Activated CD4-positive, alpha-beta T cell treated with anti-CD3 and anti-CD28 coated beads for 1 hour (primary cell): ENCODE measurements at places on chromosomes 7 and 10.

DNA sequence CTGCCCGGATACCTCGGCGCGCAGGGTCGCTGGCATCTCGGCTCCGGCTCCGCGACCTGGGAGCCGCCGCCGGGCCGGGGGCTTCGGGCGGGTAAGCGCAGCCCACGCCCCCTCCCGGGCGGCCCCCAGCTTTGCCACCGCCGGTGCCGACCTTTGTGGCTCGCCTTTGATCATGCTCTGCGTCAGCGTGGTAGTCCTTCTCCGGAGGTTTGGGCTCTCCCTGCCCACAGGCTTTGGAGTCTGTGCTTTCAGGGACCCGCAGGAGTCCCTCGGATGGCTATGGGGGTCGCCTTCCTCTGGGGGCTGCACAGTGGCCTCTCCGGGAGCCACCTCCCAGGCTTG, 7.3 kb downstream of the ATP6V1F start:
- DNase-seq: no peak

- DNase-seq: no peak
These were observed 106.3 kb downstream of the ATXN7L1 start for GRCh38 chr7:105769901-105770628.

DNA sequence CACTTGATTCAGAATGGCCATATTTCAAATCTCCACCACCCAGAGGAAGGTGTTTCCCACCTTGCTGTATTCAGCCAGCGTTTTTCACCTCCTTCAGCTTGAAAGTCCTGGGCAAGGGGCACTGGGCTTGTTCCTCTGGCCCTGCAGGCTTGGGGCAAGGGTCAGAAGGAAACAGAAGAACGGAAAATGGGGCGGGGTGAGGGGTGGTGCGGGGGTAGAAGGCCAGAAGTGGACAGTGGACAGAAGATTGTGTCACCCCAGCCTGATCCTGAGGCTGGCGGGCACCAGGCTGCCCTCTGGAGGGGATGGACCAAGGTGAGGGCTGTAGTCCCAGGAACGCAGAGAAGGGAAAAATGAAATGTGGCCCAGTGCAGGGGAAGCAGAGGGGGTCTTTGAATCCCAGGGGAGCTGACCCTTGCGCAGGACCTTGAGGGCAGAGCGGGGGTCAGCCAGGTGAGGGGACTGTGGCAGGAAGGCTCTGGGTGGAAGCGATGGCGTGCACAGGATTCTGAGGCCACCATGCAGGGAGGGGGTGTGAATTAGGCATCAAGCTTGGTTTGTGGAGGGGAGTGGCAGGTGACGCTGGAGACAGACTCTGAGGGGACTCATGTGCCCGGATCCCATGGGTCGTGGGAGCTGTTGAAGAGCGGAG, 23.0 kb downstream of the TMEM120A start:
- no peak for DNase-seq

DNA sequence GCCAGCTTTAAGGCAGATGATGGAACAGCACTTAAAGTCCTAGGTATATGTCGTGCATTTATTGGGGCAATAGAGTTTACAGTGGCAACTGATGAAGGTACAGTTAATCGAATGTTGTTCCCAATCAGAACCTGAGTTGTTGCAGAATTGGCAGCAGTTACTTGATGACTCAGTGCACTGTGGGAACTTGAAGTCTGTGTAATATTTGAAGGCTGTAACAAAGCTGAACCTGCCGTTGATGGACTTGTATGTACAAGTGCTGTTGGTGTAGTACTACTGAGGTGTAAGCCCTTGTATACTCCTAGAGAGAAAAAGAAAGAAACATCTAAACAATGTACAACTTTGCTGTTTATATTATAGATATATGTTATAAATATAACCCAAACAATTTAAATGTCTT, 75.3 kb downstream of the EPC1 start:
- DNase-seq: no peak

GRCh38 chr10:108582387-108582786, 1340.9 kb downstream of the XPNPEP1 start:
- no peak for DNase-seq

GRCh38 chr10:59907918-59908807, 1.8 kb upstream of the CCDC6 start:
- no peak for DNase-seq

- no peak for DNase-seq
These were observed 1.3 kb downstream of the SPRN start for GRCh38 chr10:133422807-133423771.

DNA sequence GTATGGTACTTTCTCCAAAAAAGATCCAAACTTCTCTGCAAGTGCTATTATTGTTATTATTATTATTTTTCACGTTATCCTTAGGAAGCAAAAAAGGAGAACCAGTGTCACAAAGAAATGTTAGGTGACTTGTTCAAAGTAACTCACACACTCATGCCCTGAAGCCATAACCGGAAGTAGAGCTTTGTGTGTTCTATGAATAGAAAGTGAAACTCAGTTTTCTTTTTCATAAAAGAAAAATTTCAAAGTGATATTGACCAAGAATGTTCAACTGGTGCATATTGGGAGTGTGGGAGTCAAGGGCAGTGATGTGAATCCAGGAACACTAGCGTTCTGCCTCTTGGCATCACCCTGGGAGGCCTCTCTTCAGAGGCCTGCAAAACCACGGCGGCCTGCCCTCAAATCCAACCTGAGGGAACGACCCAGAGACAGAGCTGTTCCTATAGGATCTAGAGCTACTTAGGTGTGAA, 106.1 kb downstream of the PRKCQ start:
- no peak for DNase-seq

DNA sequence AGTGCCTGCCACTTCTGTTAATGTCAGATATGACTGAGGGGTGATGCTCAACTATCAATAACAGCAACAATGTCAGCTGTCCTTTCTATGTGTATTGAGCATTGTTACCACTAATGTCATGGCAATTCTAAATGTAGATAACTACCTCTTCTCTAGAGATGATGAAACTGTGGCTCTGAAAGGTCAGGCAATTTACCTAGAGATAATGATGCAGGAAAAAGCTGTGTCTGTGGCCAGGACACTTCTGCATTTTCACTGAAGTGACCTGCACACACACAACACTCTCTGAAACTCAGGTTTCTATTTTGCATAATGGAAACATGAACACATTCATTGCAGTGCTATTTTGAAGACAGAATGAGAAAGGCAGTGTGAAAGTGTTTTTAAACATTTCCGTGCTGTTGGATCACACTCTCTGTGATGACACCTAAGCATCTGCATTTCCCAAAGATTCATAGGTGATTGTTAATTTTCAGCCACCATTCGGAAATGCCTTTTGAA, 148.2 kb downstream of the KCND2 start:
- no peak for DNase-seq

DNA sequence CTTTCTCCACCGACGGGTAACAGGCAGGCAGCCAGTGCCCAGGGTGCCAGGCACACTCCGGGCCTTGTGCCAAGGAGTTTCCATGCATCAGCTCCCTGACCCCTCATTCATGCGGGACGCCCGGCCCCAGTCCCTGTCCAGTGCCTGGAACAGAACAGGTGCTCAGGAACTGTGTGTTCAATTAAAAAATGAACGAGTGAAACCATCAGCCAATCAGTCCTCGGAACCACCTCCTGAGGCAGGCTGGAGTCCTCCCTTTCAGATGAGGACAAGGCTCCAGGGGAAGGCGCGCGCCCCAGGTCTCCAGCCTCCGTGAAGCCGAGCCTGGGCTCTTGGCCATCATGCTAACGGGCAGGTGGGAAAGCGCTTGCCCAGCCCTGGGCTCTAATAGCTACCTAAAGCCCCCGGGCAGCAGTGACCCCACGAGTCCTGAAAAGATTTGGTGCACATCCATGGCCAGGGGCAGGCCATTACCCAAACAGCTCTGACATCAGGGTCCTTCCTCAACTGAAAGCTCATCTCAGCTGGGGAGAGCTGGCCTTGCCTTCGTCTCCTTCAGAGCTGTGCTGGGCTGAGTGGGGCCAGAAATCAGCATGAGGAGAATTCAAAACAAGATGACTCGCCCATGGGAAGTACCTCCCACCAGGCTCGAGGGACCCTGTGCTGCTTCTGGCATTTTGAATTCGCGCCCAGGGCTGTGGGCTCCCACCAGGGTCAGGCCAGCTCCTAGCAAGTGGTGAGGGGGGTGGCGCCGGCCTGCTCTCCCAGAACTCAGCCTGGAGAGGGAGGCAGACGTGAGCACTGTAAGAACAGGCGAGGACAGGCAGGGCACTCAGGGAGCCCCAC, 200.5 kb downstream of the MAD1L1 start:
- DNase-seq: no peak

GRCh38 chr7:112398534-112398933, 51.7 kb upstream of the IFRD1 start:
- DNase-seq: no peak

DNA sequence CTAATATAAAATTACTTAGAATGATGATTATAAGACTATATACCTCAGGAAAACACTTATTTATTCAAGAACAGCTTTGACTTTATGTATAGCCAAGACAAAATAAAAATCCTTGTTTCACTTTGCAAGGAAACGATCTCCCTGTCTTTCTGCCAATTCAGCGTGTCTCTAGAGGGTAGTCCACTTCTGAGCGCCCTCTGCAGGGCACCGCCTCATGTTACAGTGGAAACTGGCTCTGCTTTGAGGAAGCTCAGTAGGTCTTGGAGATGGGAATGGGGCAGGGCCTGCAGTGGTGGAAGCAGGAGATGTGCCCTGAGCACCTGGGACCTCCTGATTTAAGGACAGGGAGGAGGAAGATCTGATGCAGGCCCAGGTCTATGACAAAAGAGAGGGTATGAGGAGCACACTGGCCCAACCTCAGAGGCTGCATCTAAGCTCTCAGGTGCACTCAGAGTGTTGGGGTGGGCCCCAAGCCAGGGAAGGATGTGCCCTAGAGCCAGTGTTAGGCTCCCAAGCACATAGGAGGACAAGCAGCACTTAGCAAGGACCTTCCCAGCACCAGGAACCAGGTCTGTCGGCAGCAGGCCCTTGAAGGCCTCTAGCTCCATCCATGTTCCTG, 481.0 kb downstream of the TNS3 start:
- no peak for DNase-seq

- DNase-seq: no peak
These were observed 3.1 kb upstream of the FAM171A1 start for GRCh38 chr10:15374156-15374555.

- no peak for DNase-seq
These were observed 121.3 kb downstream of the AVL9 start for GRCh38 chr7:32616625-32617024.

DNA sequence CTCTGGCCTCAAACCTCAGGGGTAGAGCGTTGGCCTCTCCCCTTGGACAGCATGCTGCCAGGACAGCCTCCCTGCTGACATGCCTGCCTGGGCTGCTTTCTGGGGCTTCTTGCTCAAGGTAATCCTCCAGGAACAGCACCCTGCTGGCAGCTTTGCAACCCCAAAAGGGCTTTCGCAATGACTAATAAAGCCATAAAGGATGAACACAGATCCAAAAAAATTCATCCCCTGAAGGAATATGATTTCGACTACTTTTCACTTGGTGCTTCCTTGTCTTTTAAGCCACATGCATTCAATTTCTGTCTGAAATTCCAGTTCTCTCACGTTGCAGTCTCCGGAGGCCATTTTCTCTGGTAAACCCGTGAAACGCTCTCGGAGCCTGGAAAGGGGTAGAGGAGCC, 15.1 kb upstream of the SH3PXD2A start:
- DNase-seq: no peak

DNA sequence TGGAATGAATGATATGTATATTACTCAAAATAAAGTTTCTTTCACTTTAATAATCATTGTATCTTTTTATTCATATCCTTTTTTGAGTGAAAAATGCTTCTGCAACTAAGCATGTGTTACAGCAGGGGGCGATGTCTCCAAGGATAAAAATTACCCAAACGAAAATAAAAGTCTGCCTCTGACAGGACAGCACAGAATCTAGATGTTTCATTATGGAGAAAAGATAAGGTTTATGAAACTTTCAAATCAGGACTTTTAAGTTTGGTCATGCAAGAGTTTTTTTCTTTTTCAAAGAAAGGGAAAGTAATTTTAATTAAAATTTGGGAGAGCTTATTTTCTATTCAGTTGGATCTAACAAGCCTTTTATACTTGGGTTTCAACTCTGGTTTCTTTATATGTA, 48.4 kb downstream of the TES start:
- DNase-seq: no peak

DNA sequence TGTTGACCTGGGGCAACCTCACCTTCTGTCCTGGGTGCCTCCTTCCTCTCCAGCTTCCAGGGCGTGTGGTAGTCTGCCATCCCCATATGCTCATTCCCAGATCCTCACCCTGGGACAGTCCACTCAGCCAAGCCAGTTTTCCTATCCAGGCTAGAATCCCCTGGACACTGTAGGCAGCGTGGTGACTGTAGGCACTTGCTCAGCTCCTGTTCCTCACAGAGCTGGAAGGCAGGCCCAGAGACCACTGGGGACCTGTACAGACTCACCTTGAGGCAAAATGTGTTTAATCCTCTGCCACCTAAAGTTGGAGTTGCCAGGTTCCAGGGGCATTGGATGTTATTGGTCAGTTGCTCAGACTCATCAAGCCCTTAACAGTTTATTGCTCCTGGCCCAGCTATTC, 2.4 kb upstream of the GRID1 start:
- no peak for DNase-seq

GRCh38 chr7:47833211-47833610, 115.1 kb downstream of the PKD1L1 start:
- no peak for DNase-seq

- no peak for DNase-seq
These were observed 52.7 kb upstream of the HERPUD2 start for GRCh38 chr7:35747611-35748010.

- DNase-seq: no peak
These were observed 13.2 kb downstream of the ZNF488 start for GRCh38 chr10:47370878-47371277.

- no peak for DNase-seq
These were observed 47.2 kb downstream of the LRRC20 start for GRCh38 chr10:70335246-70335613.

GRCh38 chr10:73731588-73732375, 12.4 kb upstream of the SEC24C start:
- no peak for DNase-seq

DNA sequence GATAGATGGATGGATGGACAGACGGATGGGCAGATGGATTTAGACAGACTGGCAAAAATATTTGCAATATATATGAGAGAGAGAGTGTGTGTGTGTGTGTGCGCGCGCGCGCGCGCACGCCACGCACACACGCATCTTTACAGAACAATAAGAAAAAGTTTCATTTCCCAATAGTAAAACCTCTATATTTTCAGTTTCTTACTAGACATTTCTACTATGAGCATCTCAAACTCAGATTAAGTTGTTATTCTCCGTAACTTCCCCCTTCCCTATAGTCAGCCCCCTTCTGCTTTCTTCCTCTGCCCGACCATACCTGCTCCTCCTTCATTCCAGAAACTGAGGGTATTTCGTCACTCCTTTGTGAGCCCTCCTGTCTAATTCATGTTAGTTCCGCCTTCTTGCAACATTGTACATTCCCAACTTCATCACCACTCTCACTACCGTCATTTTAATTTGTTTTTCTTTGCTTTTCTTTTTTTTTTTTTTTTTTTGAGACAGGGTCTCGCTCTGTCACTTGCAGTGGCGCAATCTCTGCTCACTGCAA, 154.4 kb upstream of the SH2B2 start:
- DNase-seq: no peak

- no peak for DNase-seq
These were observed 190.2 kb upstream of the HABP2 start for GRCh38 chr10:113362645-113363091.

- DNase-seq: no peak
These were observed 92.2 kb upstream of the ZPBP start for GRCh38 chr7:50185208-50185607.
